K562 (cell line): ENCODE measurements at places on chromosomes 13 and 19. TPM values are rescaled to one million over a fixed set of nuclear protein-coding genes. Genes with fewer than 3 reads are reported as not detected.

Gene UBE2L5
- not detected in 2 replicates for polyA plus RNA-seq

Gene TMEM145
- polyA plus RNA-seq: 3.0 and 4.1 TPM in 2 replicates

Gene NRTN
- polyA plus RNA-seq: 2.4 and 4.0 TPM in 2 replicates

Gene SLC25A41
- 4.0 and 6.7 TPM in 2 replicates for polyA plus RNA-seq

Gene ZNF274
- polyA plus RNA-seq: 31.0 and 33.6 TPM in 2 replicates

Gene CALR3
- polyA plus RNA-seq: not detected in 2 replicates
